ENCODE measurements at places on chromosomes 7 and 10. TPM values are rescaled to one million over a fixed set of nuclear protein-coding genes. Genes with fewer than 3 reads are reported as not detected.

Gene C10orf62
- total RNA-seq: 2.2 TPM

Gene TMEM236
- total RNA-seq: 0.13 TPM

Gene IRF5
- 5.9 TPM for total RNA-seq

Gene CYP3A4
- total RNA-seq: 1,608 TPM

Gene ASIC3
- 1.2 TPM for total RNA-seq

Gene C7orf57
- not detected for total RNA-seq
